AG10803 (cell line): ENCODE measurements at places on chromosomes 2 and 18.
A peak's percentile ranks its signal among the peaks of the same experiment; 100 is the strongest.

DNA sequence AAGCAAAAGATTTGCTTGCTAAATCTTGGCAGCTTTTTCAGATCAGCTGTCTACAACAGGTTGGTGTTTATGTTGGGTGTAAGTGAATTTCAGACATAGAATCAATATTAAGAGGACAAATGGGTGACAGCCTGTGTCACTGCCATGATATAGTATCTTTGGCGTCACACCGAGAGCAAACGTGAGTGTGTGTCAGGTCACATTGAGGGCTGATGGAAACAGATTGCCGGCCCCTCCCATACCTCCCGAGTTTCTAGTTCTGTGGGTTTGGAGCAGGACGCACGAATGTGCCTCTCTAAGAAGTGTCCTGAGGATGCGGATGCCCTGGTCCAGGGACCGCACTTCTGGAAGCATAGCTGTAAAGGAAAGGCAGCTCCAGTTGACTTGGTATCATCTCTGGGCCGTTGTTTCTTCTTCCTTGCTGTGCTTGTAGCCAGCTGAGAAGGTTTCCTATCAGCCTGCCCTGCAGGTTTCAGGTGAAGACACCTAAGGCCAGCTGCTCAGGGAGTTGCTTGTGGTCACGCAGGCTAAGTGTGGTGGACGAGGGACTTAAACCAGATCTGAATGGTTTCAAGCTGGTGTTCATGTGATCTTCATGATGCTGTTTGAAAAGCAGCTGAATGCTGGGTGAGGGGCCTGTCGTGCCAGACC is 6.4 kb downstream of the AGAP1 start:
- DNase-seq: no peak

GRCh38 chr18:62590799-62591590 is 68.2 kb downstream of the ZCCHC2 start:
- no peak for DNase-seq

DNA sequence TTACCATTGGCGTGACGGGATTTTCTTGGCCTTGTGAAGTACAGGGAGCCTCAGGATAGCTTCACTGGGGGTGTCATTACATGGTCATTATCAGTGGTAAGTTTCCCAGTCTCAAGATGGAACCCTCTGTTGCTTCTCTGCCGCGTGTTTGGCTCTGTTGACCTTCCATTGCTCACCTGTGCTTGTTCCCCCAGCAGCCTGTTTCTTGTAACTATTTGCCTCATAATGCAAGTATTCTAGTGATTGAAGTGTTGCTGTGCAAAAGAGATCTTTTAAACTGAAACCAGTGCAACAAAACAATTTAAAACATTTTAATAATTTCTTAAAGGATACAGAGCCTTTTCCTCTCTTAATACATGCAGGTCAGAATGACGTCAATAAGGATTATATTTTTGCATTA is 24.6 kb downstream of the PRKCE start:
- no peak for DNase-seq

GRCh38 chr2:158984604-158985135 is 16.2 kb downstream of the TANC1 start:
- no peak for DNase-seq

DNA sequence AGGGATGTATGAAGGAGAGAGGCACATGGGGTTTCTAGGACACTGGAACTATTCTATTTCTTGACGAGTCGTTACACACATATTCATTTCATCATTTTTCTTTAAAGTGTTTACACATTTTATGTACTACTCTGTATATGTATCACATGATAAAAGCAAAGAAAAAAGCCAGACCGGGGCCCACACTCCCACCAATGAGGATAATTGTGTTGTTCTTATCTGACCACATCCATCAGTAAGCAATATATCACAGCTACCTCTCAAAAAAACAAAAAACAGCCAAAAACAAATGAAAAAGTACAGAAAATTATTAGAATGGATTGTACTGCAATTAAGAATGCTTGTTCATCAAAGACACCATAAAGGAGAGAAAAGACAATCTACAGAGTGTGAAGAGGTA is 14.2 kb upstream of the CNRIP1 start:
- no peak for DNase-seq

- no peak for DNase-seq
These were observed 58.0 kb upstream of the CABYR start for GRCh38 chr18:24080861-24081260.

DNA sequence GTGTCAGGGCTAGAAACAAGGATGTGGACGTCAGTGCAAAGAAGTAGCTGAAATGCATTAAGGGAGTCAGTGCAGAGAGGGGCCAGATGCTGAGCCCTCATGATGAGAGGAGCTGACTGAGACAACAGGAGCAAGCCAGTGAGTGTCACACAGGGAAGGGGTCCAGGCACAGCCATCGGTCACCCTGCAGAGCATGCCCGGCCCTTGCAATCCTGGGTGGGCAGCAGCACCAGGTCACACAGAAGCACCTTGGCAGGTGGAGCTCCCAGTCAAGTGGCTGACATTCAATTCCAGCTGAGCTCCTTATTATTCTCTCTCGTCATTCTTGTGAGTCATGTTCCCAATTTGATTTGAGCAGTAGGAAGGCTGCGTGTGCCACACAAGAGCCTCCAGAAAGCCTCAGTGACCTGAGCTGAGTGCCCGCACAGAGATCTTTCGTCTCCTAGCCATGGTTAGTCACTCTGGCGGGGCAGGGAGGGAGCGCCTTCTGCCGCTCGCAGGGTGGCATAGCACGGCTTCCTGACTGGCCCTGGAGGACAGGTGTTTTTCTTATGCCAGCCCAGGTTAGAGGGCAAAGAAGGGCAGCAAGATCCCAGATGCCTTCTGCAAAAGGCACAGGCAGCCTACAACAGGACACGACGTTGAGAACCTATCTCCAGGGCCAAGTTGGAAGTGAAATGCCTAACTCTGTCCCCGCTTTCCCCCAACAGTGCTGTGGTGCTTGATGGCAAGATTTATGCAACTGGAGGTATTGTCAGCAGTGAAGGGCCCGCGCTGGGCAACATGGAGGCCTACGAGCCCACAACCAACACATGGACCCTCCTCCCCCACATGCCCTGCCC is 220.9 kb downstream of the ATAD2B start:
- DNase-seq: no peak

DNA sequence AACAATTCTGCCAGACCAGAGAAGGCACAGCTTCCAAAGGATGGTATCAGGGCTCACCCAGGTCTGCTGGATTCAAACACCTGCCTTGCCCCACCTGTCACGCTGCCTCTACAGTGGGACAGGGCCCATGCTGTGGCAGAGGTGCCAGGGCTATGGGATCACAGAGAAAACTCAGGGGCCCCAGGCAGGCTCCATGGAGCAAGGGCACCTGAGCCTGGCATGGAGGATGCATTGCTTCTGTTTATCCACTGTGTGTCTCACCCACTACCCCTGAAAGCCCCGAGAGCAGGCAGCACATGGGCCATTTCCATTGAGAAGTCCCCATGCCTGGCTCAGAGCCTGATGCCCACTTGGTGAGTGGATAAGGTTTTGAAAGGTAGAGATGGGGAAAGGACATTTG is 76.0 kb downstream of the TNS1 start:
- no peak for DNase-seq

DNA sequence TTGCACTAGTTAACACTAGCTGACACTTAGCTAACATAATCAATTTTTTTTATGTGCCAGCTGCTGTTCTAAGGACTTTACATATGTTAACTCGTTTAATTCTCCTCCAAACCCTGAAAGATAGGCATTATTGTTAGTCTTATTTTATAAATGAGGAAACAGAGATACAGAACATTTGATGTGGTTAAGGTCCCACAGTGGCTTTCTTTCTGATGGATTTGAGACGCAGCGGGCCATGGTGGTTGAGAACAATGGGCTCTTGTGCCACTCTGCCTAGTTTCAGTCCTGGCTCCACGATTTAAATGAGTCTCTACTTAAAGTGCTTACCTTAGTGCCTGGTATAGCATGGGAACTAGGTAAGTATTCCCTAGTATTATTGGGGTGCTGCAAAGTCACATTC is 201.9 kb upstream of the SPRED2 start:
- no peak for DNase-seq

- peak; percentile 96 for DNase-seq
These were observed 2.7 kb downstream of the ZEB2 start for GRCh38 chr2:144516981-144517865.

DNA sequence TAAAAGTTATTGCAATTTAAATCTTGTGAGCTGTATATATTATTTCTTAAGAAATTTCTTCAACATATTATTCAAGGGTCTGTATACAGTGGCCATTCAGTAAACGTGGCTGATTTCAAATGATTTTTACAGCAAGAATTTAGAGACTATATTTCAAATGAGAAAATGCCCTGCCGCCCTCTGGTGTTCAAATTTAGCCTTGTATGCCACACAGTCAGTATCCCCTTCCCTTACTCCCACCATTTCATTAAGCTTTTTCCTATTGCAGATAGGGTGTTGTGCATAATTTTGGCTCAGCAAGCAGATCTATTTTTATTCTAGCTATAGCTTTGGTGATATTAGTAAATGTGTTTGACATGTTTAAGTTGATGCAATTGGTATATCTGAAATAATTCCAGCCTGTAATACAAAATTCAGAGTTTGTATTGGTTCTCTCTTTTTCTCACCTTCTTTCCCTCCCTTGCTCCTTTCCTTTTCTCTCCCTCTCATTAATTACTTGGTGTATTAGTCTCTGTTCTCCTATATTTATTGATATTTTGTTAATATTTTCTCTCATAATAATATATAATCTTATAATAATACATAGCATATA is 22.8 kb upstream of the SCN7A start:
- no peak for DNase-seq

DNA sequence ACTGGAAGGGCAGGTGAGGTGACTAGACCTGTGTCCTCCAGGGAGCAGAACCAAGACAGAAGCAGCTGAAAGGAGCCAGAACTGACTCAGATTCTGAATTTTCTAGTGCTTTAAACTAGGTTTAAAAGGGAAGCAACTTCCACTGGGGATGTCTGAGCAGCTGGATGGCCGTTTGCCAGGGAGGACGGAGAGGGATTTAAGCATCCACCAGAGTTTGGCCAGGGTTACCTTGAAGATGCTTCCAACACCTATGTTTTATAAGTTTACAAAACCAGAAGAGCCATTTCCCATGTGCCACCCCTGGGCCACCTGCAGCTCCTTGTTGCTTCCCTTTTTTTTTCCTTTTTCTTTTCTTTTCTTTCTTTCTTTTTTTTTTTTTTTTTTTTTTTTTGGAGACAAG is 48.6 kb upstream of the RBM44 start:
- DNase-seq: no peak
